ENCODE measurements at places on chromosomes 1 and 21.

GRCh38 chr1:23100074-23100748, 68.4 kb downstream of the LUZP1 start:
- DNase-seq: peak; percentile 61

DNA sequence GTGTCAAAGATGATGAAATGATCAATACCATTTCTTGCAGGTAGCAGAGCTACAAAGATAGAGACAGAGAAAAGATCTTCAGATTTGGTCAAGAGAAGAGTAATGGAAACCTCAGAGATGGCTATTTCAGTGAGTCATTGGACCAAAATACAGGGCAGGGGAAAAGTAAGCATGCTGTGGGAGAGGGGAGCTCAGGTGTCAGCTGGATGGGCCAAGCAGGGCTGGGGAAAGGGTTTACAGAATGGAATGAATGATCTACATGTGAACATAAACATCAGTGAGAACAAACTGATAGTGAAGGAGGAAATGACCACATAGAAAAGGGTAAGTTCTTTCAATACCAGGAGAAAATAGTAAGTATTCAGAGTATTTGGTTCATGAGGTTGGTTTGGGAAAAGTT, 61.4 kb upstream of the CNN3 start:
- DNase-seq: no peak

DNA sequence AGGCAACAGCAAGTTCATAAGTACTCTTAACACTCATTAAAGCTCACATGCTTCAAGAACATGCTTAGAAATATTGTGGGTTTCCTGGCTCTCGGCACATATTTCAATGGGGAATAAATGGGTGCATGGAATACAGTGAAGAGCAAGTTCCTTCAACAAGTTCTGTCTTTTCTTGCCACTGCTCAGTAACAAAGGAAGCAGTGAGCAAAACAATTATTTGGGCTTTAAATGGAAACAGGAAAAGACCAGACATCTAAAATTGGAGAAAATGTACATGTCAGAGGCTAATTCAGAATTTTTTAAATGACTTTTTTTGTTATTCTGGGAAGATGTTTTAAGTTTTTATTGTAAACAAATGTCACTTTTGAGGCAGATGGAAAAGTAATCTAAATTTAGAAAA, 478.7 kb downstream of the SETD4 start:
- no peak for DNase-seq

- DNase-seq: peak; percentile 76
Measured at GRCh38 chr1:51236531-51237350, 668 bp downstream of the RNF11 start.

DNA sequence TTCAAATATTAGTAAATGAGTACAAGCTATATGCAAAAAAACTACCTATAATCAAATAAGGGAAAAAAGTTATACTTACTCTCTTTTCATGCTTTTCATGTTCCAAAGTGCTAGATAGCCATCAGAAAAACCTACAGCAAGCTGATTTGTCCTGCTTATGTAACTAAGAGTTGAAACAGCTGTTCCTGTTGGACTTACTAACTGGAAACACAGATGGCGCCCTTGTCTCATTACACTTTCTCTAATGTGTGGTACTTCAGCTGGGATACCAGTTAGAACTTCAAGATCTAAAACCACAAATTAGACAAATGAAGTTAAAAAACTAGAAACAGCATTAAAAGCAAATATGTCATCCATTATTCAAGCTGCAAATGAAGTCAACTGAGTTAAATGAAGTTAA, 24.3 kb downstream of the AHCTF1 start:
- peak; percentile 69 for DNase-seq

DNA sequence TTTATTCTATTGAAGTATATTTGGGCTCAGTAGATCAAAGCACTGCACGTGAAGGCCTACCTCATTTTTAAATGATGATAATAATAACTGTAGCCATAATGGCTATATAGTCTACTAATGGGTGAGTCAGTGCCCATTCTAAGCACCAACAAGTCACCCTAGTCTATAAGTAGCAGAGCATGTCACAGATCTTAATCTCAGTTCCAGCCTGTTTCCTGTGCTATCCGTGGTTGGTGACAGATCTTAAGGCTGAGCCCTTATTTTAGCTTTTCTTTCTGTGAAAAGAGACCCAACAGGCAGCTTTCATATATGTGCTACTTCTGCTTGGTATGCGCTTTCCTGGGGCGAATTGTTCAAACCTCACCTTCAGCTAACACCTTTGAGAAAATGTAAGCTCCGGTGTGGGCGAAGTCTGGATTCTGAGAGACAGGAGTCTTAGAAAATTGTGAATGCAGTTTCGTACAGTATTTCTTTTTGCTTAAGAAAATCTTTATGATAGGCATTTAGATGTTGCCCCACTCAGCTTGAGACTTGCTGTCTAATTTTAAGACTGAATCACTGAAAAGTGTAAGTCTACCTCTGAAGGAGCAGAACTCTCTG, 59.6 kb downstream of the FMN2 start:
- no peak for DNase-seq

GRCh38 chr1:24021403-24022266, 41.5 kb upstream of the SRSF10 start:
- DNase-seq: peak; percentile 24

- DNase-seq: no peak
Measured at GRCh38 chr1:12316331-12316730, 86.5 kb downstream of the VPS13D start.

- DNase-seq: no peak
Measured at GRCh38 chr21:26788790-26789189, 56.4 kb downstream of the ADAMTS1 start.

- DNase-seq: no peak
Measured at GRCh38 chr1:224447251-224447650, 12.7 kb upstream of the WDR26 start.

DNA sequence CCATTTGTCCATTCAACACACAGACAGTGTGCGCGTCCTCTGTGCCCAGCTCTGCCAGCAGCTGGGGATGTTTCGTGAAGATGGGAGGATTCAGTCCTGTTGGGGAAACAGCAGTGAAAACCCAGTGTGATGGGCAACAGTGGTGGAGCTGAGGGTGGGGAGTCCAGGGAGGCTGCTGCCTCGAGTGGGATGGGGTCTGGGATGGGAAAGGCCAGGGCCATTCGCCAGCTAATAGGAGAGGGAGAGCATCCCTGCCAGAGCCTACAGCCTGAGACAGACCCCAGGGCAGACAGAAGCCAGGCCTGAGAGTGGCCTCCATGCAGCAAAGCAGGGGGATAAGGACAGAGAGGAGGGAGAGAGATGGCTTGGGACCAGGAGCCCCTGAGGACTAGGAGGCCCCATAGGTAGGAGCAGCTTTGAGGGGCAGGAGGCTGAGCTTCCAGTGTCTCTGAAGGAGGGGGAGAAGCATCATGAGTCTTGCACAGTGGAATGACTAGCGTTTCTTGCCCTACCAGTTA, 252.6 kb downstream of the NPHP4 start:
- DNase-seq: no peak

Data from NCI-H69 (cell line).